Neural crest cell (in vitro differentiated cells): ENCODE measurements at places on chromosomes 3 and 15. TPM values are rescaled to one million over a fixed set of nuclear protein-coding genes. Genes with fewer than 3 reads are reported as not detected.

Gene KY
- total RNA-seq, result 0.33 and 0.52 TPM in 2 replicates

Gene ENTPD3
- total RNA-seq, result not detected in 2 replicates

Gene ANKRD63
- not detected in 2 replicates for total RNA-seq

Gene COL8A1
- total RNA-seq, result 0.14 and 0.28 TPM in 2 replicates

Gene PDHB
- 63.5 and 71.4 TPM in 2 replicates for total RNA-seq

Gene TNFSF10
- not detected in 2 replicates for total RNA-seq

Gene MFN1
- total RNA-seq, result 41.3 and 42.7 TPM in 2 replicates

Gene CHL1
- total RNA-seq, result 0.14 and 0.44 TPM in 2 replicates

Gene ACSBG1
- total RNA-seq, result 4.9 and 5.5 TPM in 2 replicates
